ENCODE measurements at places on chromosomes 6 and 20.

DNA sequence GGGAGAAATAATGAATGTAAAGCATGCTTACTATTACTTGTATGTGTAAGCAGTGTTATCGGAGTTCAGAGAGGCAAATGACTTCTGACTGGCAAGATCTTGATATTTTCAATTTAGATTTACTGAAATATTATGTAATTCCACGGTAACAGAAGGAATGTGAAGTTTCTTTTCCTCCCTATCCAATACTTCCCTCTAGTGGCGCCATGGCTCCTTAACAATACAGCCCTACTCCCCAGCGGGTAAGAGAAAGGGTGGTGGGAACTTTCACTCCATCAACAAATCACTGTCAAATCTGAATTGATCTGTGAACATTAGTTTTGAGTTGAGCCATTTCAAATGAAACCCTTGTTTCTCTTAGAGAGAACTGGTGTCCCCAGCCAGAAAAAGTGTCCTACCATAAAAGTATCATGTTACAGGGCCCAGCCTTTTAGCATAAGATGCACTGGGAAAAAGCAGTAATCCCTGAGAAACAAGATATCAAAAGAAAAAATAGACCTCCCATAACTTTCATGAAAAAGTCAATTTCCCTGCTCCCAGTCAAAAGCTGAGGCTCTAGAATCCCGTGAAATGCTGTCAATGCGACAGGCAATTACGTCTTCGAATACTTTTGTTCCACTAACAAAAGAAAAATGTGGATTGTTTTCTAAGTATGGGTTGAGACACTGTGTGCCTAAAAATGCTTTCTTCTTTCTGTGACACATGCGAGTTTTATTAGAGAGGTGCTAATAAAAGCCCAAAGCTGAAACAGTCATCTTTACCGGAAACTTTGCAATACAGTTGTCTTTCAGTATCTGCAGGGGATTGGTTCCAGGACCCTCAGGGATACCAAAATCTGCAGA lies 12.9 kb downstream of the COX7A2 start:
- no peak for DNase-seq

- DNase-seq, result no peak
These were observed 61.0 kb downstream of the RNF182 start for GRCh38 chr6:13985663-13986325.

DNA sequence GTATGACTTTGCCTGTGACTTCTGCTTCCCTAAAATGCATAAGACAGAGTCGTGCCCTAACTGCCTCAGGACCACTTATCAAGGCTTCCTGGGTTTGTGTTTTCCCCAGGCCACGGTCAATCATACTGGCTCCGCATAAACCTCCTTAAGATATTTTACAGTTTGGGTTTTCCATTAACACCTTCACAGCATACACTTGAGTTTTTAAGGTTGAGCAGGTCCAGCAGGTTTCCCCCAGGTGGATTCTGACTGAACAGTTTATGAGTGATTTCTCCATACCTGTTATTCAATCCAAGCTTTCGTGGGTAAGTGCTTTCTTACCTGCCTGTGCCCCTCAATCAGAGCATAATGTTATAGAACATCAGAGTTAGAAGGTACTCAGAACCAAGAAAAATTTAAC lies 39.3 kb downstream of the NINL start:
- peak; percentile 86 for DNase-seq

DNA sequence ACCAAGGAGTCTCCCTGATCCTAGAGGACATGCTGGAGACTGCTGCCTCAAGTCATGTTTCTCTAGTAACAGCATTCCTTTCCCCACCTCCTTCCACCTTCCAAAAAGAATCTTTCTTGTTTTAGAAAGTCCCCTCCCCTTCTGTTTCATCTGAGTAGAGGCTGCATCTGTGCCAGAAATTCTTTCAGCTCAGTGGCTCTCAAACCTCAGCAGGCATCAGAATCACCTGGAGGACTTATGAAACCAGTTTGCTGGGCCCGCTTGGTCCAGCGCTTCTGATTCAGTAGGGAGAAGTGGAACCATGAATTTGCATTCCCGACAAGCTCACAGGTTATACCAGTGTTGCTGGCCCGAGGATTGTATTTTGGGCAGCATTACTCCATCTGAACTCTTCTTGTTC lies 55.1 kb downstream of the TMEM200A start:
- no peak for DNase-seq

DNA sequence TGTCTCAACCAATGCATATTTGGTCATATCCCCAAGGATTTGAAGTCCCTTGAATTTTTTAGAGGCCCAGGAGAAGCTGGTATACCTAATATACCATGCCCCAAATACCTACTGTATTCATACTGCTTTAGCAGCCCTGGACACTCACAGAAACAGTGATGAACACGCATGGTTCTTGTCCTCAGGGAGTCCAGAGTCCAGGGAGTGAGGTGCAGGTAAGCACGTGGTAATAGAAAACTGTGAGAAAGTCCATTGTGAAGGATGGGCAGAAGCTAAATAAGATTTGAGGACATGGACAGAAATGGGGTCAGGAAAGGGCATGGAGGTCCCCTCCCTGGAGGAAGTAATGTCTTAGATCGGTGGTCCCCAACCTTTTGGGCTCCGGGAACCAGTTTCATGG lies 85.4 kb downstream of the TSHZ2 start:
- no peak for DNase-seq

GRCh38 chr6:31572041-31572911 lies at the start of gene LTA:
Gene LTA (plus strand): TSS chr6:31572289. CDS start chr6:31572743, 454 bp downstream.
- DNase-seq, result no peak
